ENCODE measurements at places on chromosomes 16 and 17.

DNA sequence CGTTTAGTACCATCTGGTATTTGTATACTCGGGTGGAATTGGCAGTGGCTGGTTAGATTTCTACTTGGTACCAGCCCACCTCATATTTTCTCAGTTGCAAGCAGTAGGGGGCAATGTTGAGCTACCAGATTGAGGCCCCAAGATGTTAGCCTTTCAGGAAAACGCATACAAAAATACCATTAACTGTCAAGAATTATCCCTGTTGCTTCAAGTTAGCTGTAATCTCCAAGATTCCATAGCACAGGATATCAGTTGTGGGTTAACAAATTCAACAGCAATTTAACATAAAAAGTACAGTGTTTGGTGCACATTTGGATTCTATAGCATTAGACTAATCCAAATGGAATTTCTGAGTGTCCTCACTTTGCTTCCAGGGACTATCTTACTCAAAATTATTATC is 188.2 kb downstream of the FTO start:
- DNase-seq = no peak

GRCh38 chr17:66942451-66943264 is 21.8 kb upstream of the CACNG4 start:
- no peak for DNase-seq

DNA sequence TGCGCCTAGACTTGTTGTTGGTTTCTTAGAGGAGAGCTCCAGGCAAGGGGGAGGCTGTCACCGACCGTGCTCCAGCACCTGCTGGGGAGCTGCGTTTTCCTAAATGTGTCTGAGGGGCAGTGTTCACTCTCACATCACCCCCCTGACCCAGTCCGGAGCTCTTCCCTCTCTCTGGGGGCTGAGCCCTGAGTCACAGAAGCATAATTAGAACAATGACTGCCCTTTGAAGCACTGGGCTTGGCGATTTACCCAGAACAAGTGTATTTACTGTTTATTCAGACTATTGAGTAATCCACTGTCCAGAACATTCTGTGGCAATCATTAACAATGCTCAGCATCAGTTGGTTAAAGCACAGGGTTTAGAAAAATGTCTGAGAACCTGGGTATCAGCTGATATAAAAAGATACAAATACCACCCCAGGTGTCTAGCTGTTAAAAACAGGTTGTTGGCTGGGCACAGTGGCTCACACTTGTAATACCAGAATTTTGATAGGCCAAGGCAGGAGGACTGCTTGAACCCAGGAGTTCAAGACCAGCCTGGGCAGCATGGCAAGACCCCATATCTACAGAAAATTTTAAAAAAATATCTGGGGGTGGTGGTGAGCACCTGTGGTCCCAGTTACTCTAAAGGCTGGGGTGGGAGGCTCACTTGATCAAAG is 8.1 kb downstream of the CES4A start:
- no peak for DNase-seq

DNA sequence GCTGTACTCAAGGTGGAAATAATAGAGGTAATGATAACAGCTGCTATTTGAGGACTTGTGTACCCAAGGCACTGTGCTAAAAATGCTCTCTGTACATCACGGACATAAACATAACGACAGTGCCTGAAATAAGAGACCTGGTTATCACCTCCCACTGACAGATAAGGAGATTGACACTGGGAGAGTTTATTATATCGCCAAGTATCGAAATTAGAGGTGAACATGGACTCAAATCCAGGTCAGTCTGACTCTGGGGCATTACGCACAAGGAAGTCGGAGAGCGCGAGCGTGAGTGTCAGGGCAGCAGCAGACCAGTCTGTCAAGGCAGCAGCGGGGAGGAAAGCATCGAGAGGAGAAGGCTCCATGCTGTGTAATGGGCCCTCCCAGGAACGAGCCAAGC is 57.1 kb downstream of the GOSR1 start:
- DNase-seq = no peak

DNA sequence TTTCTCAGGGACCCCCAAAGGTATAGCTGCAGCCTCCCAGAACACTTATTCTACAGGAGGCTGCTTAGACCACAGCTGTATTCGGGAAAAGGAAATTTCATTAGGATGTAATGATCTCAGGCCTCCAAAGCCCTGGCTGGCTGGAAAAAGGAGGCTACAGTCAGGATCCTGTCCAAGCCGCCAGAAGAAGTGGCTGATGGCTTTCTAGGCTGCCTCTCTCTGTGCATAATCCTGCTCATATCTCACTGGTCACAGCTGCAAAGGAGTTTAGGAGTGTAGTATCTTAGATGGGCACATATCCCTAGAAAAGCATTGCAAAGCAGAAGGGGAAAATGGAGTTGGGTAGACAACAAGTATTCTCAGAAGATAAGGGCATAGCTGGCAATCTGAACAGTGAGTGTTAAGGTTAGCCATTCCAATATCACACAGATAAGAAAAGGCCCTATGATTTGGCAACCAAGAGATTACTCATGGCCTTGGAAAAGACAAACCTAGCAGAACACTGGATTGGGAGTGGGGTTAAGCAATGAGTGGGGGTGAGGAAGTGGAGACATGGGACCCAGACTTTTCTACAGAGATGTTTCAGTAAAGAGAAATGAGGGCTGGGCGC is 26.0 kb upstream of the PRKCA start:
- no peak for DNase-seq

- DNase-seq = no peak
Measured at GRCh38 chr17:73550556-73550955, 93.7 kb downstream of the SDK2 start.

- DNase-seq = no peak
Measured at GRCh38 chr17:55168958-55169687, 95.6 kb upstream of the HLF start.

DNA sequence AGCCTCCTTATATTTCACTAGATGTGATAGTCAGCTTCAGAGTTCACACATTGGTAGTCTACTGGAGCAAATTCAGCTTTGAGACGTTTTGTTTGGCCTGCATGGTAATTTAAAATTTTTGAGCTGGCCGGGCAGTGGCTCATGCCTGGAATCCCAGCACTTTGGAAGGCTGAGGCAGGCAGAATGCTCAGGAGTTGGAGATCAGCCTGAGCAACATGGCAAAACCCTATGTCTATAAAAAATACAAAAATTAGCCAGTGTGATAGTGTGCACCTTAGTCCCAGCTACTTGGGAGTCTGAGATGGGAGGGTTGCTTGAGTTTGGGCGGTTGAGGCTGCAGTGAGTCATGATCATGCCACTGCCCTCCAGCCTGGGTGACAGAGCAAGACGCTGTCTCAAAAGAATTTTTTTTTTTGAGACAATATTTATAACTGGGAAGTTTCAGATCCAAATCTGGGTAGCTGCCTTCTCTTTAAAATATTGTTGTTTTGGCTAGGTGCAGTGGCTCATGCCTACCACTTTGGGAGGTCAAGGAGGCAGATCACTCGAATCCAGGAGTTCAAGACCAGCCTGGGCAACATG is 4.8 kb upstream of the BLMH start:
- DNase-seq = no peak

DNA sequence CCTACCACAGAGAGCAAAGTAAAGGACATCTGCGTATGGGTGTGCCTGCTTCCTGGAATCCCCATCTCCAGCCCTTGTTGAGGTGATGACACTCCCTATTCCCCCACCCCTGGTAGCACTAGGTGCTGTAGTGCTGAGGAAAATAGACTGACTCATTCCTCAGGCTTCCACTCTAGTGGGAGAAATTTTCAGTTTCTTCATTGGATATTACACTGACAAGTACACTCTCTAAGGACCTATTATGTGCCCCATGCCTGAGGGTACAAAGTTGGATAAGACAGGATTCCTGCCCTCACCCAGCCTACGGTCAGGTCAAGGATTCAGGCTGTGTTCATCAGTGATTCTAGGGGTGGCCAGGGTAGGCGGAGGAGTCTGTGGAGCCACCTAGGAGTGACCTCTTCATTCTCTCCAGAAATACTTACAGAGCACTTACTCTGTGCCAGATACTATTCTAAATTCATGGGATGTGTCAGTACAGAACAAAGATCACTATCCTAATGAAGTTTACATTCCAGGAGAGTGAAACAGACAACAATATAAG is 4.5 kb upstream of the ZC3H7A start:
- DNase-seq = no peak

DNA sequence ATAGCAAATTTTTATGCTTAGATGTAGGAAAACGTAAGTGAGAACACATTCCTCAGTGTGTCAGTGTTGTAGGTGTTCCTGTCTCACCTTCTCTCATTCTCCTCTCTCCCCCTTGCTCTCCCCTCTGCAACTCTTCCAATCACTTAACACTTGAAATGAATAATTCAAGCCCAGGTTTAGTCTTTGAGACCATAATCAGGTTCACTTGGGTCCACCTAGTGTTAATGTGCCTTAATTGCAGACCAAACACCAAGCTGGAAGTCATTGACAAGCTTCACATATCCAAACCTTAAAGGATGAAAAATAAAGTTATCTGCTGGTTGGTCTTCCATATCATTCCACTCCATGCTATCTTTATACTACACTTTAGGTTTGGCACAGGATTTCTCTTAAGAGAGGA is 37.0 kb downstream of the STXBP4 start:
- DNase-seq = no peak

DNA sequence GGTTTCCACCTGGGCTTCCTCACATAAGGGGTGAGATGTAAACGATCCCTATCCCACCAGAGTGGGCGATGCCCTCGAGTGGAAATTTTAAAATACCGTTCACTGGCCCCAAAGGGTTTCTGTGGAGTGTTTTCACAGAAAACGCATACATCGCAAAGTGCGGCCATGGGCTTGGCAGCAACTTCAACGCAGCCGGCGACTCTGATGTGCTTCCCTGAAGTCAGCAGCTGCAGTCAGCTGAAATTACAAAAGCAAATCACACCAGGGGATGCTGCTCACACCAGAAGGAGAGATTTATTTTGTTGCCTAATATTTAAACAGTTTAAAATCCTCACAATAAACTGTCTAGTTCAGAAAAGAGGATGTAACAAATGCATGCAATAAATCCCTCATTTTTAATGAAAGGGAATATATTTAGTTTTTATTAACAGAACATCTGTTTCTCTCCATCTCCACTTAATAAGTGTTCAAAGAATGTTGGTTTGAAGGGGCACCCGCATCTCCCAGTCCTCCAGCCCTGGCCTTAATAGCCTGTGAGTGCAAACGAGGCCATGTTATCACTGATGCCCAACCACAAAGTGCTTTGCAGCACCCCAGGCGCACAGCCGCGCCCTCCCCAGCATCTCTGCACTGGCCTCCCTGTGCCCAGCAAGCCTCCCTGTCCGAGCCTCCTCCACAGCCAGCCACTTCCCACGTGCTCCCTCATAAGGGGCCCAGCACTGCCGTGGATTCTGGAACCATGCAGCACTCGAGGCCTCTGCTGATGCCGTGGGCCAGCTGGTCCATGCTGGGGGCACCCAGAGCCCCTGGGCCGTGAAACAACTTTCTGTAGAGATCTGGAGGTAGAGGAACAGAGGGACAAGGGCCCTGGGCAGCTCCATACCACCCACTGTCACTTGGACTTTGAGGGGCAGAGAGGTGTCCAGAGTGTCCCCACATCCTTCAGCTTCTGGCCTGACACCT is 17.3 kb upstream of the XYLT2 start:
- DNase-seq = no peak

DNA sequence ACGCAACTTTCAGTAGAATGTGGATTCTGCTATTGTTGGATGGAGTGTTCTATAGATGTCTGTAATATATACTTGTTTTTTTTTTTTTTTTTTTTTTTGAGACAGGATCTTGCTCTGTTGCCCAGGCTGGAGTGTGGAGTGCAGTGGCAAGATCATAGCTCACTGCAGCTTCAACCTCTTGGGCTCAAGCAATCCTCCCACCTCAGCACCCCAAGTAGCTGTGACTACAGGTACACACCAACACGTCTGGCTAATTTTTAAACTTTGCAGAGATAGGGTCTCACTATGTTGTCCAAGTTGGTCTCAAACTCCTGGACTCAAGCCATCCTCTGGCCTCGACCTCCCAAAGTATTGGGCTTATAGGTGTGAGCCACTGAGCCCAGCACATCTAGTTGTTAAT is 27.2 kb upstream of the CCL22 start:
- DNase-seq = no peak

DNA sequence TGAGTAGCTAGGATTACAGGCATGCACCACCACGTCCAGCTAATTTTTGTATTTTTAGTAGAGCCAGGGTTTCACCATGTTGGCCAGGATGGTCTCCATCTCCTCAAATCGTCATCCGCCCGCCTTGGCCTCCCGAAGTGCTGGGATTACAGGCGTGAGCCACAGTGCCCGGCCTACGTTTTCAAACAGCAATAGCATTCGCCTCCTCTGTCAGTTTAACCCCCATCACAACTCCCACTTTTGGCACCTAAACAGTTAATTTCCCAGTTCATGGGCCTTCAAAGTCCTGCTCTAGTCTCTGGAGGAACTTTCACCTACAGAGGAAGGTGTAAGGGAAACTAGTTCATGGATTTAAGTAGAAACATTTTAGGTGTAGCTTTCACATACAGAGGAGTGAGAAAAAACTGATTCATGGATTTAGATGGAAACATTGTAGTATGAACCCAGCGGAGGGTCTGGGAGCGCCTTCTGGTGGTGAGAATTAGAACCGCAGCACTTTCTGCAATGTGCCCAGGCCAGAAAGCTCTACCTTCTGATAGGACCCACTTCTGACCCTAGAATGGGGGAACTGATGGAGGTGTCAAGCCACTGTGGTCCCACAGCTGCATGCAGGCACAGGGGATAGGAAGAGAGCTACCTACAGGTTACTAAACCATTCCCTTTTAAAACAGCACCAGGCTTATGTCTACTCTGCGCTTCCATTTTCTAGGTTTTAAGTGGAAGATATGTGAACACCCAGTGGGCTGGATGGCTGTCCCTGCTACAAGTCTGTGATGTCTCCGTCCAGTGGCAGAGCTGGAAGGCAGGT is 12.0 kb upstream of the MEOX1 start:
- DNase-seq = peak; percentile 60

- DNase-seq = no peak
Measured at GRCh38 chr16:67238806-67239470, 8.3 kb downstream of the FHOD1 start.

GRCh38 chr17:81379523-81379942 is 15.7 kb upstream of the BAHCC1 start:
- DNase-seq = no peak

- no peak for DNase-seq
Measured at GRCh38 chr17:15124264-15124595, 140.9 kb downstream of the PMP22 start.

DNA sequence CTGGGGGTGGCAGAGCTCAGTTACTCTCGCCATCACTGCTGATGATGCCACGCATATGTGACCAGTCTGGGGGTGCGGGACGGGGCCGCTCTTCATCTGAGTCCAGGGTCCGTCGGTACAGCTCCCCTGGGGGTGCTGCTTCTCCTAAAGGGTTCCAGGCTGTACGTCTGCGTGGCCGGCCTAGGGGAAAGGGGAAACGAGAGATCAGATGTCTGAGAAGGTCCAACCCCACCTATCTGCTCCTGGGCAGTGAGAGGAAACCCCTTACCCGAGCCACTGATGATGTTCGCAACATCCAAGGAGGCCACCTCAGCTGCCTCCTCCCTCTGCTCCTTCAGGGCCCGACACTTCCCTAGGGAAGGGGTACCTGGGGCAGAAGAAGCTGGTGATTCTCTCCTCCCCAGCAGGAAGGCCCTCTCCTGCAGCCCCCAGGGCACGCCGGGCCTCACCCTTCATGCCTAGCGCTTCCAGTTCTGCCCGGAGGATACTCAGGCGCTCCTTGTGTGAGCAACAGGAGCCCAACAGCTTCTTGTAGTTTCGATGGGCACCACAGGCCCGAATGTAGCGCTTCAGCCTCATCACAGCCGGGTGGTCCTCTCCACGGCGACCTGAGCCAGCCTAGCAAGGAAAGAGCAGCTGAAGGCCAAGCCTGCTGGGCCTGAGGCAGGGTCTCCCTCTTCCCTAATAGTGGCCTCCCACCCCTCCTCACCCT is 2.1 kb downstream of the HIRIP3 start:
- no peak for DNase-seq

GRCh38 chr17:61233991-61234750 is 165.5 kb upstream of the TBX2 start:
- DNase-seq = no peak

All from activated T-helper 1 cell treated with anti-CD3 and anti-CD28 coated beads, Interleukin-2, amount 50 U/mL, for 16 hours (primary cell).